ENCODE measurements at places on chromosomes 5 and 9.

DNA sequence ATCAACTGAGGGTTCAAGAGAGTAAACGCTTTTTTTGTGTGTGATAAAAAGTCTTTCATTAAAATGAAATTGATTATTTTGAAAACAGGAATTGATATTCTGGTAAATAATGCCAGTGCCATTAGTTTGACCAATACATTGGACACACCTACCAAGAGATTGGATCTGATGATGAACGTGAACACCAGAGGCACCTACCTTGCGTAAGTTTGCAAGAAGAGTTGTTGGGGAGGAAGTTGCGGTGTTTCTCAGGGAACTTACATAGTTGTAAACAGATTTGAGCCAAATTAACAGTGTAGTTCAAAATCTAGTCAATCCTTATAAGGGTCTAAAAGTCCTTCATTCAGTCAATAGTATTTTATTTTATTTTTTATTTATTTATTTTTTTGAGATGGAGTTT is 28.9 kb downstream of the HSDL2 start:
- no peak for DNase-seq

DNA sequence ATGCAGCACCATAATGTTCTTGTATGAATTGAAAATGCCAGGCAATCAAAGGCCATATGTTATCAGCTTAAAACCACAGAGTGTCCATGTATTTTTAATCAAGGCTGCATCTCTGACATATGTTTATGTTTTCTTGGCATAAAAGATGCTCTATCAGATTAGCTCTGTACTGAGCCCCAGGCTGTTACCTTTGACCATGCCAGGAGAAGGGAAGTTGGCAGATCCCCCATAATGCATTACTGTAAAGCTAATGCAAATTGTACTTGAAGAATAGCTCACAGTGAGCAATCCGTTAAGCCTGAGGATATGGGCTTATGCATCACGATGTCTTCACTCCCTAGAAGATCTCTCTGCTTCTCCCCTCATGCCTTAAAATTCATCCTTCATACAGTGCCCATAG is 414.4 kb downstream of the BRINP1 start:
- no peak for DNase-seq

DNA sequence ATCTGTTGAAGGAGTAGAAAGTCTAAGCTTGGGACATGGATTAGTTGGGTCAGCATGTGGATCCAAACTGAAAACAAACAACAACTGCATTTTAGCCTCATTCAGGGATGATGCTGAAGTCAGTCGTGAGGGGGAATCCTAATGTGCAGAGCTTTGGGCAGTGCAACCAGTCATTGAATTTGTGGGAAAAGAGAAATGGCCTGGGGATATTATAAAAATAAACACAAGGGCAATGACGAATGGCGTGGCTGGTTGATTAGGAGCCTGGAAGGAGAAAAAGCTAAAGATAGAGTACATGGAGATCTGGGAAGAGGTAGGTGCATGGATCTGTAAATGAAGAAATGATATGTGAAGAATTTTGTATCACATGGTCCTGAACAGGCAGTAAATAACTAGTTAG is 477.6 kb downstream of the TLE1 start:
- DNase-seq: no peak

GRCh38 chr9:10869687-10870086 is 256.9 kb upstream of the PTPRD start:
- no peak for DNase-seq

DNA sequence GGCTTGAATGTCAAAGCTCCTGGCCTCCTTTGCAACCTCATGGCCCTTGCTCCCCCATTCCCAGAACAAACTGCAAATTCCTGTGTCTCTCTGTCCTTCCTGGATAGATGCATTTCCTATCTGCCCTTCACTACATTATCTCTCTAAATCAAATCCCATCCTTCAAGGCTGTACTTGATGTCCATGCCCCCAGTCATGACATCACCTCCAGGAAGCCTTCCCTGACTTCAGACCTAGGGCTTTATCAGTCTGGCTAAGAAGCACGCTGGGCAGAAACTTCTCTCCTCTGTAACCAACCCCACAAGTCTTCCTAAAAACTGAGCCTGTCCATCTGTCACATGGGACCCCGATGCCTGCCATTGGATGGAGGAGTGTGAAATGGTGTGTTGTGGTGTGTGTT is 25.7 kb upstream of the TNIP1 start:
- no peak for DNase-seq

DNA sequence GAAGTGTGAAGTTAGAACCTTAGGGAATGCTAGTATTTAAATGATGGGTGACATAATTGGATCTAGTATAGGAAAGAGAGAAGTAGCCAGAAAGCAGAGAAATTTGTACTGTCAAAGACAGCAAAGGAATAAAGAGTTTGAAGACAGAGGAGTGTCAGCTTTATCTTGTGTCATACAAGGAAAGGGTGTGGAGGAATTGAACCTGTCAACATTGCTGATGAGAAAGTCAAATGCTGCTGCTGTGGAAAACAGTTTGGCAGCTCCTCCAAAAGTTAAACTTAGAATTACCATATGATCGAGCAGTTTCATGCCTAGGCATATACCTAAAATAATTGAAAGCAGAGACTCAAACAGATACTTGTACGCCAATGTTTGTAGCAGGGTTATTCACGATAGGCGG is 63.7 kb downstream of the DENND4C start:
- DNase-seq: no peak
